ENCODE measurements at places on chromosomes 2 and 18.

DNA sequence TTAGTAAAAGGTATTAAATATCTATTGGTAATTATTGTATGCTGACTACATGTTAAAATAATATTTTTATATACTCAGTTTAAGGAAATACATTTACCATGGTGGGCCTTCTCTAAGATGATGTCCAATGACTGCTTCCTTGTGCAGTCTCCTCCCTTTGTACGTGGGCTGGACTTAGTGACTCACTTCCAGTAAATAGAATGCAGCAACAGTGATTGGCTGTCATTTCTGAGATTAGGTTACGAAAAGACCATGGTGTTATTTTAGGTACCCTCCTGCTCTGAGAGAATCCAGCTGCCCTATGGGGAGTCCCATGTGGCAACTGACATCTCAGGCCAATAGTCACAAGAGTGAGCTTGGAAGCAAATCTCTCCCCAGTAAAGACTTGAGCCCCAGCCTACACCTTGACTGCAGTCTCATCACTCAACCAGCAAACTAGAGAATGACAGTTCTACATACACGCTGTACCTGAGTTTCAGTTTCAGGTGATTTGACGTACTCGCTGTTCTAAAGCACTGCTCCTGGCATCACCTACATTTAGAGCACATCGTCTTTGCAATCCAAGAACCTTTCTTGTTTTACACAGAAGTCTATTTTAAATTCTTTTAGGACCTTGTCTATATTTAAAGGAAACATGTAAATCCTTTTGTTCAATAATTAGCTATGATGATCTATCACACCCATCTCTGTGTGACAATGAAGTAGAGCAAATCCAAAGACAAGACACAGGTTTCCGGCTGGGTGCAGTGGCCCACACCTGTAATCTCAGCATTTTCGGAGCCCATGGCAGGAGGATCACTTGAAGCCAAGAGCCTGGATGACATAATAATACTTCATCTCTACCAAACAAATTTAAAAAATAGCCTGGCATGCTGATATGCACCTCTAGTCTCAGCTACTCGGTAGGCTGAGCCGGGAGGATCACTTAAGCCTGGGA, 87.2 kb downstream of the COBLL1 start:
- no peak for DNase-seq

- no peak for DNase-seq
These were observed 287.1 kb upstream of the ID2 start for GRCh38 chr2:8394569-8395359.

GRCh38 chr18:8814206-8814605, 108.8 kb downstream of the MTCL1 start:
- DNase-seq: no peak

- no peak for DNase-seq
These were observed 22.8 kb upstream of the ROCK2 start for GRCh38 chr2:11367170-11367730.

DNA sequence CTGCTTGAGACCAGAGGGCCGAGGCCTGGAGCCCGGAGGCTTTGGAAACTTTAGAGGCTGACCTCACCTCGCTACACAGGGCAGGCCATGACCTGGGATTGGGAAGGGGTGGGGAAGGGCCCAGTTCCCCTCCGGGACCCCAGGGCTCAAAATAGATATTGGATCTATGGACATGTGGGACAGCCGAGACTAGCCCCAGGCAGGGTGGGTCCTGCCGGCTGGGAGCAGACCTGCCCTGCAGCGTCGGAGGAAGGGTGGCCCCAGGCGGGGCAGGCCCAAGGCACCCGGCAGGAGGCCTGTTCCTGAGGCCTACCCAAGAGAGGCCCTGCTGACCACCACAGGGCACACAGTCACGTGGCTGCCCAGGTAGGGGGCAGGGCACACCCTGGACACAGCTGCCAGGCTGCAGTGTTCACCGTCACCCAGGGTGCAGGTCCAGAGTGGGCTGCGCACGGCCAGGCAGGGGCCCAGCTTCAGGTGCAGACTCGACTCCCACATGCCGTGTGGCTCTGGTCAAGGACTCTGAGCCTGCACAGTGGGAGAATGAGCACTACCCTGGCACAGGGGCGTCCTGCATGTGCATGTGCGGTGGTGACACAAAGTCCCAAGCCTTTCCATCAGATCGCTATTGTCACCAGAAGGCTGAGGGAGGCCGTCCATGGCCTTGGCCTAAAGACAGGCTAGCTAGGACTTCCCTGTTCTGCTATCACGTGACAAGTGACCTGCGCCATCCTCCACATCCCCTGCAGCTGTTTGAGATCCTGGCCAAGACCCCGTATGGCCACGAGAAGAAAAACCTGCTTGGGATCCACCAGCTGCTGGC, 13.2 kb downstream of the ANO7 start:
- DNase-seq: no peak

DNA sequence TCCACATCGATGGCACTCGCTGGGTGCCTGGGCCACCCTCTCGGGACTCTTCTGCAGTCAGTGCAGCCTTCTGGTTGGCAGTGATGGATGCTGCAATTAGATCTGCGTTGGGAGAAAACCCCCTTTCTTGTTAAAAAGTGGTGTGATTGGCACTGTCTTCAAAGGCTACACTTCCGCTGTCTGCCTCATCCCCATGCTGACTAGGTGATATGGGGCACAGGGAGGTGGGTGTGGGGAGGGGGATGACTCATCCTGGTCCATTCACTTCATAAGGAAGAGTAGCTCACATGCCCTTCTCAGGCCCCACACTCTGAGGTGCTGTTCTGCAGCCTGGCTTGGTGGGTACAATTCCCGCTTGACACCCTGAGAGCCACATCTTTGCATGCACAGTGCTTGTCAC, 77.4 kb downstream of the THNSL2 start:
- peak; percentile 0 for DNase-seq

Measured in activated CD4-positive, alpha-beta T cell treated with anti-CD3 and anti-CD28 coated beads, Interleukin-2, amount 50 U/mL, for 16 hours (primary cell).